ENCODE measurements at places on chromosomes 6 and 20. TPM values are rescaled to one million over a fixed set of nuclear protein-coding genes. Genes with fewer than 3 reads are reported as not detected.
A peak's percentile ranks its signal among the peaks of the same experiment; 100 is the strongest.

Gene RNF217
- total RNA-seq: 1.1 TPM

Gene PNPLA1
- not detected for total RNA-seq

Gene INSM1
- not detected for total RNA-seq

Gene LIME1
- total RNA-seq: 186 TPM

DNA sequence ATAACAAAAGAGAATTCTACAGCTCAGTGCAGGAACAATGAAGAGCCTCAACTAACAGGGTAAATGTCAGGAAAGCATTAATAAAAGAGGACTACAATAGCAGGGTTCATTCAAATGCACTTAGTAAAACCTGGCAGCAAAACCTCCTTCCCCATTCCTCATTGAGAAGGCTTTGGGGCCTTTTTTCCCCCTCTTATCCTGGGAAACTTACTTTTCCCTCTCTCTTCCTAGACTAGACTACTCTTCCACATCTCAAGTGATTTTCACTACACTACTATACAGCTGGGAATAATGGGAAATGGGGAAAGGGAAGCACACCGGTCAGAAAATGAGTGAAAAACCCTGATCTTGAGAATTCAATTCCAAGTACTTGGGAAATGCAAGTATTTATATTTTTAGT lies 10.1 kb downstream of the ROMO1 start:
- peaks cover 80% of the 10 kb centered on the region for H3K36me3 ChIP-seq
- H3K27ac ChIP-seq: peak overlapping the region; percentile 32
- H3K4me1 ChIP-seq: peaks cover 53% of the 10 kb centered on the region
- no peaks in the 10 kb centered on the region for H3K27me3 ChIP-seq

DNA sequence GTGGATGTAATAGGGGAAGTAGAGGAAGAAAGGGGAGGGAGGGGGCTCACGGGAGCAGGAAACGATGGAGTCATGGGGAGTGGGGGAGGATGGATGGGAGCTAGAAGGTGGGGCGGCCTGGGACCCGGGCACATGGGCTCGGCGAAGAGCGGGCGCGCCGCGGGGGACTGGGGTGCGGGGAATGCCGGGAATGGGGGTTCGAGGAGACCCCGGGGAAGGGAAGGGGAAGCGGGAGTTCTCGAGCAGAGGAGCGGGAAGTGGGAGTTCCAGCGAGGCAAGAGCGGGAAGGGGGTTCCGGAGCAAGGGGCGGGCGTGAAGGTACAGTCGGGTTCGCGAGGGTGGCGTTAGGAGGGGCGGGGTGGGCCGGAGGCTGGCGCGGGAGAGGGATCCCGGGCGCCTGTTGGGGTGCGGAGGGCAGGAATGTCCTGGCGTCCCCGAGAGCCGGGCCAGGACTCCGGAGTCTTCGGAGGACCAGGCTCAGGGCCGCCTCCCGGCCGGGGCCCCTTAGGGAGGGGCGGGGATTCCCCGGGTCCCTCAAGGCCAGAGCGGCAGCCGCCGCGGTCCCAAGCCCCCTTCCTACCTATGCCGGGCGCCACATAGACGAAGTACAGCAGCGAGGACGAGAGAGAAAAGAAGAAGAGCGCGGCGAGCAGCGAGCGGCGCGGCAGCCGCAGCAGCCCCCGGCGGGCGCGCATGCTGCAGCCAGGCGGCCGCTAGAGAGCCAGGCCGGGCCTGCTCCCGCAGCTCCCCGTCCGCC lies 504 bp downstream of the B4GALT5 start:
- peak overlapping the region; percentile 82 for H3K4me3 ChIP-seq
- peaks cover 40% of the 10 kb centered on the region for H3K4me1 ChIP-seq
- H3K27ac ChIP-seq: peak overlapping the region; percentile 60
- peaks cover 3% of the 10 kb centered on the region for H3K27me3 ChIP-seq
- peaks cover 7% of the 10 kb centered on the region for H3K36me3 ChIP-seq
- DNase-seq: no peak

Data from activated CD4-positive, alpha-beta memory T cell treated with anti-CD3 and anti-CD28 coated beads, Interleukin-2, amount 10 ng/mL, durations not matched to agents 7 days and 5 days (primary cell).